Renal cortical epithelial cell (primary cell): ENCODE measurements at places on chromosomes 7 and 10.
A peak's percentile ranks its signal among the peaks of the same experiment; 100 is the strongest.

DNA sequence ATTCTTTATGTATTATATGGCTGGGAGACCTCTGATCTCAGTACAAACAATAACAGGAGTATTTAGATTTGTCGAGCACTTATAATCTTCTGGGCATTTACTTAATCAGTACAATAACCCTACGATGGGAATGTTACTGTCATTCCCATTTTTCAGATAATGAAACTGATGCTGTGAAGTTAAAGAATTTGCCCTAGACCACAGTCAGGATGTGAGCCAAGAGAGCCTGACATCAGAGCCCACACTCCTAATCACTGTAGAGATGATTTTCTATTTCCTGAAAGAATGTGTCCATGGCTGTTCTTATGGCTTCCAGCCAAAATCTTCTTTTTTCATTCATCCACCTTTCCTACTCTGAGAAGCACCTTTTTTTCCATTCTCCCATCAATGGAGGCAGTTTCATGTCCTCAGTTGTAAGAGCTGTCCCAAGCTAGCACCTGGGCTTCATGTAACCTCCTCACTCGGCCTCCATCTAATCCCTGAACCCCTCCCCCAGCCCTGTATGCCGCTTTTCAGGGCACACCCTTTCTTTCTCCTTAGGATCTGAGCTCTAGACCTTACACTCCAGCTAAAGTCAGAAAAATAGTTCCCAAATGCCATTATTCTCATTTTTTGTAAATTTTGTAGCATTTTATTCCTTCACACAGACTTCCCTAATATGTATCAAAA is 12.2 kb upstream of the CAV1 start:
- peak; percentile 53 for DNase-seq

- DNase-seq, result peak; percentile 71
Observed at GRCh38 chr10:119541046-119541445, 1.5 kb downstream of the RGS10 start.

GRCh38 chr10:93482145-93482834 is at the start of gene MYOF:
Gene MYOF, minus strand, starts transcription at chr10:93482334. Its CDS starts 140 bp downstream, at chr10:93482194.
- DNase-seq, result peak; percentile 92

DNA sequence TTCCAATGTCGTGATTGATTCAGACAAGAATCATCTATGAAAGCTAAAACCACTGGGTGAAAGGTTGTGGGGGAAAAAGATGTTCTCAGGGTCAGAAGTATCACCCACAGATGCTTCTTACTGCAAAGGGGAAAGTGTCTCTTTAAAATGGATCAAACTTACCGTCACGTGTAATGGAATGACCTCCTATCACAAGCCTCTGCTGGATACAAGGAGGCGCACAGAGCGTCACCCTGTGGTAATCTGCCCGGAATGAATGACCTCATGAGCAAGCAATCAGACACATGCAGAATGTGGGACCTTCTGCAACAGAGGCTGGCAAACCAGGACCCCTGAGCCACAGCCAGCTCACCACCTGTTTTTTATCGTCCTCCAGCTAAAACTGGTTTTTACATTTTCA is 33.0 kb downstream of the WIPF3 start:
- no peak for DNase-seq

GRCh38 chr10:103125323-103126267 is 67.5 kb downstream of the NT5C2 start:
- peak; percentile 25 for DNase-seq

- no peak for DNase-seq
Observed at GRCh38 chr7:76244781-76245391, 43.2 kb downstream of the SRRM3 start.

DNA sequence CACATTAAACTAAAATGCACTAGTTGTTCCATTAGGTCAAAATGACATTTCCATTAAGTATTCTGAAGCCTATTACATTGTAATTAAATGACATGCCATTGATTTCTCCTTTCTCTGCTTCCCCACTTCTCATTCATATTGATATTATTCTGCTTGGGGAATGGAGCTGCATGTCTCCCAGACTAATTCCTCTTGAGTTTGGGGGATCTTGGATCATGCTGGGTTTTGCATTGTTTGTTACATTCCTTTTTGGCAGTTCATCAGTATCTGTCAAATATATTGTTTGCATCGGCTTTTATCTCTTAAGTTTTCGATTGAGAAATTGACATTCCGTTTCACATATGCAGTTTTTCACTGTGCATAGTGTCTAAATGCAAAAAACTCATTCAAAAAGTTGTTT is 65.1 kb upstream of the CYP26C1 start:
- no peak for DNase-seq

- no peak for DNase-seq
Observed at GRCh38 chr7:8699875-8700624, 266.6 kb downstream of the NXPH1 start.

DNA sequence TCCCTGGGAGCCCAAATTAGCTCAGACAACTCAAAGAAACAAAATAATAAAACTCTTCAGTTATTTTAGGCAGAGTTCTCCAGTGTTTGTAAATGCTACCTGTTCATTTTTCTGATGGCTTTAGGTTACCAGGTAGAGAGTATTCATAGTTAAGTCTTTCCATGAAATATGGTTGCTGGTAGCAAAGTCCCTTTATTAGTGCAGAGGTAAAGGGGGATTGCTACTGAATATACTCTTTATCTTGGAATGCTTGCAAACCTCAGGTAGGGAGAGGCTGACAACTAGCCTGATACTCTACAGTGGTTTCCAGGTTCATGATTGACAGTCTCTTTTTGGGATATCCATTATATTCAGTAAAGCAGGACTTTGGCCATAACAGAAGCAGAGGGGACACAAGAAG is 6.5 kb downstream of the TAX1BP1 start:
- DNase-seq, result no peak

GRCh38 chr10:87090779-87091178 is 3.9 kb downstream of the GLUD1 start:
- no peak for DNase-seq
